ENCODE measurements at places on chromosomes 1 and 21. TPM values are rescaled to one million over a fixed set of nuclear protein-coding genes. Genes with fewer than 3 reads are reported as not detected.

The EFCAB14 gene
- total RNA-seq = 115 TPM

- DNase-seq = no peak
Observed at GRCh38 chr1:233661376-233662159, 47.7 kb downstream of the KCNK1 start.

DNA sequence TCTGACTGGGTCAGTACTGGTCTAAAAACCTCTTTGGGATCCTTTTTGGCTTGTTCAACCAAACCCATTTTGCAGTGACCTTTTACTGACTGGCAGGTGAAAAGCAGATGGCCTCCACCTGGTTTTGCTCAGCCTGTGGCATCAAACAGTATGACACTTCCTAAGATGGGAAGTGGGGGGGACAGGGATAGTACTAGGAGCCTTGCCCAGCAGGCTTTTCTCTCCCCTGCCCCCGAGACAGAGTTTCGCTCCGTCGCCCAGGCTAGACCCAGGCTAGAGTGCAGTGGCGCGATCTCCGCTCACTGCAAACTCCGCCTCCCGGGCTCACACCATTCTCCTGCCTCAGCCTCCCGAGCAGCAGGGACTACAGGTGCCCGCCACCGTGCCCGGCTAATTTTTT, 18.3 kb downstream of the INTS3 start:
- no peak for DNase-seq

The MYOG gene
- 12.7 TPM for total RNA-seq

- DNase-seq = peak; percentile 46
Observed at GRCh38 chr1:172533513-172534151, 682 bp downstream of the SUCO start.

DNA sequence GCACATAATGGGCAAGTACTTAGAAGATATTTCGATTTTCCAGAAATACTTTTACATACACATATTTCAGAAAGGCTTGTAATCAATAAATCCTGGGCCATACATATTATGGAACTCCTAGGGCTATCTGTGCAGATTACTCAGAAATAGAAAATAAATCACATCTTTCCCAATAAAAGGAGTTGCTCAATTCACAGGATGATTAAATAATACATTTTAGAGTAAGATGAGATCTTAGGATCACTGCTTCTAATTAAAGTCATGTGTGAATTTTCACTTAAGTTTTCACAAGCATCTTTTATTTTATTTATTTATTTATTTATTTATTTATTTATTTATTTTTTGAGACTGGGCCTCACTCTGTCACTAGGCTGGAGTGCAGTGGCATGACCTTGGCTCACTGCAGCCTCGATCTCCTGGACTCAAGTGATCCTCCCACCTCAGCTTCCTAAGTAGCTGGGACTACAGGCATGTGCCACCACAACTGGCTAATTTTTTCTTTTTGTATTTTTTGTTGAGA, 144.2 kb downstream of the HIVEP3 start:
- no peak for DNase-seq

- DNase-seq = no peak
Observed at GRCh38 chr1:10788592-10789006, 7.8 kb downstream of the CASZ1 start.

DNA sequence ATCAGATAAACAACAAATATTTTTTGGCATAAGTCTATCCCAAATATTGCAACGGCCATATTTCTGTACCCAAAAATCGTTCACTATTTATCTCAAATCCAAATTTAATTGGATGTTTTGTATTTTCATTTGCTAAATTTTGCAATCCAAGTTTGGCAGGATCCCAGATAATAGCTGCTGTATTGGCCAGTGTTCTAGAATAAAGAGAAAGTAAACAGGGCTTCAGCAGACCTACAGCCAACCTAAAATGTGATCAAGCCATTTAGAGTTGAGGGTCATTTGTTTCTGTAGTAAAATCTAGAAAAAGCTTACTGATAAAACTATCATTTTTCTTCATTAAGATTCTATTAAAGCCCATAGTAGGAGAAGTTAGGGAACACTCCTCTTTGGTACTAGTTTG, 506.6 kb upstream of the PTBP2 start:
- no peak for DNase-seq

The GPR37L1 gene
- total RNA-seq = 0.05 TPM

- no peak for DNase-seq
Observed at GRCh38 chr1:88608139-88608943, 75.7 kb upstream of the PKN2 start.

GRCh38 chr1:21027805-21028204, 148.9 kb downstream of the EIF4G3 start:
- no peak for DNase-seq

The OR6K3 gene
- not detected for total RNA-seq

GRCh38 chr1:229209816-229210215, 61.1 kb upstream of the RAB4A start:
- DNase-seq = no peak

The KRTAP8-1 gene
- not detected for total RNA-seq

GRCh38 chr1:244049162-244050013, 1.7 kb upstream of the ZBTB18 start:
- no peak for DNase-seq

DNA sequence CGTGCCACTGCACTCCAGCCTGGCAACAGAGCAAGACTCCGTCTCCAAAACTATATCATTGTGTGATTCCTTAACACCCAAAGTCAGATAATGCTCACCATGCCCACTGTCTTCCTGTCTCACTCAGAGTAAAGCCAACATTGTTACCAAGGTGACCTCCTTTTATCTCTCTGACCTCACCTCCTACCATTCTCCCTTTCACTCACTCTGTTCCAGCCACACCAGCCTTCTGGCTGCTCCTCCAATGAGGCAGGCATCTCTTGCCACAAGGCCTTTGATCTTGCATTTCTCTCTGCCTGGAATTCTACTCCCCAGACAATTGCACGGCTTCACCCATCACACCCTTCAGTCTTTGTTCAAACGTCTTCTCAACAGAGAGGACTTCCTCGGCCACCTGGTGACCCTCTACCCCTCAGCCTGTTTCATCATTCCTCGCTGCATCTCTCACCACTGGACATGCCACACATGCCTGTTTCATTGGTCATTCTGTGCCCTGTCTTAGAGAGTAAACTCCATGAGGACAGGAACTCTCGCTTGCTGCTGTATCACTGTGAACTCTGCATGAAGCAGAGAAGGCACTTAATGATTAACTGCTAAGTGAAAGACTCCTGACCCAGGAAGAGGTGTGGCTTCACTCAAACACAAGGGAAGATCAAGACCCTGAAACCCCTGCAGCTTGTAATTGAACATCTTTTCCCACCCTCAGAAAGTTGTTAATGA, 67.1 kb upstream of the CAPZB start:
- no peak for DNase-seq

GRCh38 chr1:25487628-25488027, 55.8 kb upstream of the LDLRAP1 start:
- no peak for DNase-seq

GRCh38 chr1:59046730-59047157, 250.2 kb upstream of the FGGY start:
- DNase-seq = no peak

DNA sequence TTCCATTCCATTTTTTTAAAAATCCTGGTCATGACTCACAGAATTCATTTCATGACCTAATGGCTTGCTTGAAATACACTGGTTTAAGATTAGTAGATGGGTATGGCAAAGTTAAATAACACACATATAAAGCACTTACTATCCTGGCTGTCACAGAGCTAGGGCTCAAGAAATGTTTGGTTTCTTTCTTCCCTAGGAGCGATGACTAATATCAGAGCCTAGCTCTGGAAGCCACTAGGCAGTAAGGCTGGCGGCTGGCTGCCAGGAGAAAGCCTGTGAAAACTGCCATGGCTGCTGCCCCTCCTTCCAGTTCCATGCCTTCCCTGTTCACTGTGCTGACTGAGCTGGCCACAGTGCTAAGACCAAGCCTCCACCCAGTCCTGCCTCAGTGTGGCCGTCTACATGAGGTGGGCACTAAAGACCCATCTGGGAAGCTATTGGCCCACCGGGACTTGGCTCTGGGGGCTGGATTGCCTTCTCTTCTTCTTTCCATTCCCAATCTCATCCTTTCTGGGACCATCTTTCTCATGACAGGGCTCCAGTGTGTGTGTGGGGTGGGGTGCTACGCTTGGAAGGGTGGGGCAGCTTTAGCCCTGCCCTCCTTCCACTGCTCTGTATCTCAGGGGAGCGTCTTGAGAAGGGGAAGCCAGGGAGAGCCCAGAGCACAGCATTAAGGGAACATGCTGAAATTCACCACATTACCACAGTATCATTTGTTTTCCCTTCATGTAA, 10.8 kb upstream of the ASCL5 start:
- no peak for DNase-seq

DNA sequence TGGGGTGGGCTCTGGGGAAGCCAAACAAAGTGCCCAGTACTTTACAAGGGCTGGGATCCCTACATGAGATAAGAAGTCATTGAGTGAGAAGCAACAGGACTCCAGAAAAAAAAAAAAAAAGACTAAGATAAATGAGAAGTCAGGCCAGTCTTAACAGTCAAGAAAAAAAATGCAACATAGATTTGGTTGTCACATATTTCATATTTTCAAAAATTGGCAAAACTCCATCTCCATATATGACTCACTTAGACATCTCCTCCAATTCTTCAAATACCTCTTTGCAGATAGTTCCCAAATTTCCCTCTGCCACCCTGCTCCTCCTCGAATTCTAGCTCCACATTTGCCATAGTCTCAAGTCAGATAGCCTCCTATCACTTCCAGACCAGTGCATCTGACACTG, 20.9 kb upstream of the SIPA1L2 start:
- DNase-seq = no peak

- DNase-seq = no peak
Observed at GRCh38 chr1:243597383-243597782, 252.7 kb downstream of the AKT3 start.

The CD1E gene
- 0.69 TPM for total RNA-seq

GRCh38 chr1:32651461-32652073, 559 bp downstream of the RBBP4 start:
- DNase-seq = no peak

DNA sequence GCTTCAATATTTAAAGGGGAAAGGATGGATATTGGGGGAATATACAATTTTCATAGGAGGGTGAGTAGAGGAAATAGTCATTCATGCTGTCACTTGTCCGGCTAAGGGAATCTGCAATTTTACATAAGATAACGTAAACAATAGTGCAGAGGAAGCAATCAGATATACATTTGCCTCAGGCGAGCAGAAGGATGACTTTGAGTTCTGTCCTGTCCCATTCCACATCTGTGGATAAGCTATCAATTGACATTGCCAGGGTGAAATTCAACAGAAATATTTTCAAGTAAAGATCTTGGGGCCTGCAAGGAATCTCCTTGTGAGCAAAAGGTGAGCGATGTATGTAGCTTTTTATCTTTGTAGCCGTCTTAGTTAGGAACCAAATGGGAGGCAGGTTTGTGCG, 32.6 kb downstream of the EVA1C start:
- DNase-seq = no peak

The SIM2 gene
- total RNA-seq = 0.63 TPM

DNA sequence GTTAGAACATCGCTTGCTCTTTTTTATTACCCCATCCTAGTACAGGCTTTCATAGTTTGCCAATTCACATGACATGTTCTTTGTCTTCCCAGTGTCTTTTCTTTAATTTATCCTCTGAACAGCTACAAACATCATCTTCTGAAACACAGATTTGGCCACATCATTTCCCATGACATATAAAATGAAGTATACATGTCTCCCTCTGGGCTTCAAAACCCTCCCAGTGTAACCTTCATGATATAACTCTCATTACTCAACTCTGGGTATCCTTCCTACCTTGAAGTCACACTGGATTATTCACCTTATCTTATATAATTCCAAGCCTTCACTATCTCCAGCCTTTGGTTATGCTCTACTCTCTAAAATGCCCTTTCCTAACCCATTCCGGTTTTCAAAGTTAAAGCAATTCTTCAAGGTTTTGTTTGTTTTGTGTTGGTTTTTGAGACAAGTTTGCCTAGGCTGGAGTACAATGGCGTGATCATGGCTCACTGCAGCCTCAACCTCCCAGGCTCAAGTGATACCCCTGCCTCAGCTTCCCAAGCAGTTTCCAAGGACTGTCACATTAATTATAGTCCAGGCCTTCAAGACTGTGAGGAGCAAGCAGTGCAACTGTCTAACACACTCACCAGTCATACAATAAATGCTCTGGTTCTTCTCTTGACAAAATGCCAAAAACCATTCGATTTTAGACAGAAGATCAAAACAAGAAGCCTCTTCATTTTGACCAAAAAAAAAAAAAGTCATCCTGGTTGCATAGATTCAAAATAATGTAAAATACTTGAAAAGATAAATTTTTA, 5.8 kb downstream of the RGS1 start:
- no peak for DNase-seq

DNA sequence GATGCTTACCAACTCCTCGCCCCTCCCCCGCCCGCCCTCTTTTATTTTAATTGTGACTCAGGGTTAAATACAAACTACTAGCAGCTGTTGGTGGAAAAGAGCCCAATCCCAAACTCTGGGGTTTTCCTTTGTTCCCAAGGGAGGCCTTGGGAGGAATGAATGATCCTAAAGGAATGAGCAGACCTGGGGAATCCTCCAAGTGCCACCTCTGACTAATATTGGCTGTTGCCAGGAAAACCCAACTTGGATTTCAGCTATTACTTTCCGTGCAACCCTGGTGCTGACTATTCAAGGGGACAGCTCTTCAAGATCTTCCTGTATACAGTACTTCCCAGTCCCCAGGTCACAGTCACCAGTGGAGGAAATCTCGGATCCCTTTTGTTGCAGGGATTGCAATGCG, 1.3 kb upstream of the S100A10 start:
- DNase-seq = no peak

The IL20 gene
- not detected for total RNA-seq

DNA sequence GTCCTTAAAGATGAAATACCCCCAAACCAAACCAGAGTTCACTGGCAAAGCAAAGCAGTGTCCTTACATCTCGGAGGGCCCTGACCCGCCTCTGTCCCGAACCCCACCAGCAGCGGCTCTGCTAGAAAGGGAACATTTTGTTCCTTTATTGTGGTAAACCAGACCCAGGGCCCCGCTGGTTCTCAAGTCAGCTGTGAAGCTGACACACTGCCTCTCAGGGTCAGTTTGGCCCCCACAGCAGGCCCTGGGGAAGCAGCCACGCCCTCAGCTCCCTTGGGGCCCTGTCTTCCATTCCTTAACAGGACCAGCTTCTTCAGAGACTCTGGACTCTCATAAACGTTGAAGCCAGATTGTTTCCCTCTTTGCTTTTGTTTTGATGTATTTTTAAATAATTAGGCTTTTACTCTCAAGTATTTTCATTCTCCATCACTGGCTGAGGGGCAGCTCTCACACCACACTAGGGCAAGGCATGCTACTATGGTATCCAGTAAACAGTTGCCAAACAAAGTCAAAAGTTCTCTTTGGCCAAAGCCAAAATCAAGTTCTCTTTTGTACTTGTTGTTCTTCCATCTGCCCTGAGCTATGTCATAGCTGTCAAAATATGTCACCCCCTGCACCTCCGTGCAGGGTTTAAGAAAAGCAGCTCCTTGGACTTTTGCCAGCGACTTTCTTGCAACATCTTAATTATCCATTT, 61.1 kb upstream of the ANGPTL1 start:
- no peak for DNase-seq

- DNase-seq = no peak
Observed at GRCh38 chr1:68230901-68231626, 1.3 kb downstream of the WLS start.
